ENCODE measurements at places on chromosomes 16 and 17.

DNA sequence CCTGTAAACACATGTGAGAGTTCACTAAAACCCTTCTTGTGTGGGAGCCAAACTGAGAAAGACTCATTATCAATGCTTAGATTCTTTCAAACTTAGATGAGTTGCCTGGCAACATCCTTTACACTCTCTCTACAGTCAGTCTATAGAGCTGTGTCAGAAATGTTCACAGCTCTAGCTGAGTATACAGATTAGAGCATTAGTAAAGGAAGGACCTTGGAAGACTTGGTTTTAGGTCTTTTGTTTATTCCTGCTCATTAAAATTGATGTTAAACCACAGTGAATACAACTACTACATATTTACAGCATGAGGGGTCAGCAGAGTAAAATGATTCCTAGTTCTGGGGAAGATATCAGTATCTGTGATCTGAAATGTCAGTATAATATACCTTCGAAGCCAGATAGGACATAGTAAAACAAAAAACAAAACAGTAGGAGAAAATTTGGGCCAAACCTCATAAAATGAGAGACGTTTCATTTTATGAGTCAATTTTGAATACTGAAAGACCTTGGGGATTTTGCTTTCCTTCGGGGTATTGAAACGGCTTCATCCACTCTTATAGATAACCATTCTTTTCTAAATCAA, 186.0 kb downstream of the TANC2 start:
- DNase-seq, result no peak

- no peak for DNase-seq
These were observed 1.2 kb downstream of the CYBC1 start for GRCh38 chr17:82449131-82449882.

DNA sequence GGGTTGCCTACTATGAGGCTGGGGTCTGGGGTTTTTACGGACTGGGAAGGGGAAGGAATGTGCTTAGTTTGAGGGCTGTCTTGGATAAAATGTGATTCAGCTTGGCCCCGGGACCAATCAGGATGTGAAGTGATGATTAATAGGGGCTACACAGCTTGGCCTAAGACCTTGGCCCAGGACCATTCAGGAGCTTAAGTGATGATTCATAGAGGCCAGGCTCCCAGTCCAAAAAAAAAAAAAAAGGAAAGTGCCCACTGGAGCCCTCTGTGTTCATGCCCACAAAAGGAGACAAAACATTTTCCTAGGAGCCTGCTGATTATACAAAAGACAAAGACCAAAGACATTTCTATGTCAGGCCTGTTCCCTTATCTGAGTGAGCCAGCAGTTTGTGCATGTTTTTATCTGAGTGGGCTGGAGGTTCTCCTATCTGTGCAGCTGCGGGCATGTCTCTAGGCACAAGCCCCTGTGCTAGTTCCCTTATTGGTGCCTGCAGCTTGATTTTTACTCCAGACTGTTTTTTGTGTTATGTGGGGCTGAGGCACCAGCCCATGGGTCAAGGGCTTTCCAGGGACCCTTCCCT, 898.2 kb upstream of the GOT2 start:
- DNase-seq, result no peak

GRCh38 chr17:48588528-48588927, 1.5 kb downstream of the HOXB3 start:
- no peak for DNase-seq

GRCh38 chr17:29968271-29968670, 26.8 kb downstream of the EFCAB5 start:
- DNase-seq, result no peak

All from COR-L47 (cell line).